ENCODE measurements at places on chromosomes 7 and 10. TPM values are rescaled to one million over a fixed set of nuclear protein-coding genes. Genes with fewer than 3 reads are reported as not detected.

NUTM2E gene
- total RNA-seq = 0.46 TPM

PGAM2 gene
- total RNA-seq = not detected

HYAL4 gene
- total RNA-seq = 3.1 TPM

- peak; percentile 37 for DNase-seq
Measured at GRCh38 chr10:27258838-27259812, 18.5 kb upstream of the ACBD5 start.

DNA sequence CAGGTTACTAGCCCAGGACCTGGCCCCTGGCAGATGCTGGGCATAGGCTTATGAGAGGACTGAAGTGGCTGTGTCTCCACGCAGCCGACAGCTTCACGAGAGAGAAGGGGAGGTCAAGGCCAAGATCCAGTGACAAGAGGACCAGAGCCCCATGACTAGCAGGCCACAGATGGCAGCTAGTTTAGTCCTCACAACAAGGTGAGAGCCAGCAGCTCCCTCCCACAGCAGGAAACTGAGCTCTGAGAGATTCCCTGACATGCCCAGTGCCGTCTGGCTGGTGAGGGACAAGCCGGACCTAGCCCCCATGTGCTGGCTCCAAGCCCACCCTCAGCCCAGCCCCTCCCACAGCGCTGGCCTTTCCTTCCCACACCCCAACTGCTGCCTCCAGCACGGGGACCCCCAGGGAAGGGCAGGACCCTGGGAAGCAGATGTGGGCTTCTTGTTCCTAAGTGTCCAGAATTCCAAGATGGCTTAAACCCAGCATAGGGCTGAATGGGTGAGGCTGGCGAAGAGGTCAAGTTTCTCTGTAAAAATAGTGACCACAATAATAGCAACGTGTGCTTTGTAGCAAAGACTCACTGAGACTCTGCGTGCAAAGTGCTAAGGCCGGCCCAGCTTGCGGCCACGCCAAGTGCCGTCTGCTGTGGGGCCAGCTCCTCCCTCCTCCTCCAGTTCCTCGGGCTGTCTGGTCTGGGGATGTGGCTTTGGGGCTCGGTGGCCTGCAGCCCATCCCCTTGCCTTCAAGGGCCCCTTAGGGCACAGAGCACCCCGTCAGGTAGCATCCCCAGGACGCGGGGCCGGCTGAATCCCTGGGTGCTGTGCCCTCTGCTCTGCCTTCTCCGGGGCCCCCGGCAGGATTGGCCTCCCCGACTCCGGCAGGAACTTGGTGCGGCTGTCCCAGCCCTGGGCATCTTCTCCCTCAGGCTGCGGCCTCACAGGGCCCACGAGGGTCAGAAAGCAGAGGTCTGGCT, 7.8 kb upstream of the FAM20C start:
- DNase-seq = no peak

DNA sequence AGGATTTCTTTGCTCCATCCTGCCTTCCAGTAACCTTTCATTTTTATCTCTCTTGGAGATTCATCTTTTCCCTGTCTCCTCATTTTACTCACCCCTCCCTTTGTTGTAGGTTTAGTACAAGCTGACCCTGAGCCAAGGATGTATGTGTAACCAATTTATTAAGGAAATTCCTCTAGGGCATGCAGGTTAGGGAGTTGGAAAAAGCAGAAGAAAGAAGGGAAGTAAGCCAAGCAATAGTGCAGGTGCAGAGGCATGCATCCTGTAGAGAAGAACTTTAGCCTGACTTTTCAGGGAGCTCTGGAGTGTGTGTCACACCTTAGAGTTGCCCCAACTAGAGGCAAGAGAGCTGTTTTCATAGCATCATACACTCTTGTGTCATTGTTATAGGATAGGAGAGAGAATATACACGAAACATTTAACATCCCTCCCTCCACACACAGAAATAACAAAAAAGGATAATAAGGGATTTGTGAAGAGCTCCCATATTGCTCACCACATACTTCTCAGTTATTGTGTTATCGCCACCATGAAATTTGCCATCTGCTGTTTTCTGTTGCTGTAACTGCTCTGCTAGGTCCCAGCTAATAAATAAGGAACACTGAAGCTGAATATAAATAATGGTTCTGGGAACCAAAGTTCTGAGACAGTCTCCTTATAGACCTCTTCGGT, 21.8 kb upstream of the SEMA3C start:
- no peak for DNase-seq

CPED1 gene
- total RNA-seq = 1.8 TPM
